ENCODE measurements at places on chromosomes 12 and 14.

GRCh38 chr14:52266782-52267181 is 716 bp upstream of the PTGDR start:
- no peak for DNase-seq

- DNase-seq = no peak
These were observed 40.4 kb upstream of the GTF2A1 start for GRCh38 chr14:81261176-81261575.

GRCh38 chr14:21070610-21071224 is 613 bp downstream of the ARHGEF40 start:
- peak; percentile 50 for DNase-seq

- no peak for DNase-seq
These were observed 3.3 kb downstream of the TMTC2 start for GRCh38 chr12:82690006-82690405.

GRCh38 chr12:5650281-5650680 is 218.4 kb downstream of the NTF3 start:
- no peak for DNase-seq

GRCh38 chr14:91985008-91985407 is 37.5 kb upstream of the FBLN5 start:
- no peak for DNase-seq

- no peak for DNase-seq
These were observed 1352.7 kb upstream of the TMEM132C start for GRCh38 chr12:126914170-126914793.

DNA sequence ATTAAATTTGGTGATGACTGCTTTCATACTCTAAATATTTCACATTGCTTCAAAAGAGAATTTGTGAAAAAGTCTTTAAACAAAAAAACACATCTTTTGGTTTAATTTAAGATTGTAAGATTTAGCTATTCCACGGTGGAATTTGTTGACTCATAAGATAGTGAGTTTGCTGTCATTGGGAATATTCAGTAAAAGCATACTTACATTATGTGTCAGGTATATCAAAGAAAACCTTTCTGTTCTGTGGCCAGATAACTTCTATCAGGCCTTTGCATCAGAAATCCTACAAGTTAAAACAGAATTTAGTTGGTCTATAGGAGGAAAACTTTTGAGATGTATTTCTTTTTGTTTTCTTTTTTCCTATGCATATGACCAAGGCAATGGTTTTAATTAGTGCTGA is 148.8 kb upstream of the E2F7 start:
- no peak for DNase-seq

DNA sequence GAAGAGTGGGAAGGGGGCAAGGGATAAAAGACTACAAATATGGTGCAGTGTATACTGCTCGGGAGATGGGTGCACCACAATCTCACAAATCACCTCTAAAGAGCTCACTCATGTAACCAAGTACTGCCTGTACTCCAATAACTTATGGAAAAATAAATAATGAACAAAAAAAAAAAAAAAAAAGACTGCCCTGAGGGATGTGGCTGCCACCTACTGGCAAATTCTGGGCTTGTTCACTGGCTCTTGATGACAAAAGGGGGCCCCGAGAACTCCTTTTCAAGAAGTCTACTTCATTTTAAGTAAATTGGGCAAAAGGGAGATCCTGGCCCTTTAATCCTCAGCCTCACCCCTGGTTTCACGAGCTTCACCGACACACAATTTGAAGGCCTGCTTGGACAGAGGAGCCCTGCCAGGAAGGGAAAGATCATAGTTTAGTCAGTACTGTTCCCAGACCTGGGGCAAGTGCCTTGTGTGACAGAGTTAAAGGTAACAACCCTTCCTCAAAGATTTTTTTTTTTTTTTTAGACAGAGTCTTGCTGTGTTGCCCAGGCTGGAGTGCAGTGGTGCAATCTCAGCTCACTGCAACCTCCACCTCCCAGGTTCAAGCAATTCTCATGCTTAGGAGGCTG is 26.1 kb upstream of the STAC3 start:
- no peak for DNase-seq

GRCh38 chr14:102829016-102829548 is 51.8 kb downstream of the TRAF3 start:
- DNase-seq = no peak

GRCh38 chr12:69523433-69524330 is 53.5 kb downstream of the FRS2 start:
- no peak for DNase-seq

GRCh38 chr14:61927060-61927459 is 164.8 kb downstream of the SNAPC1 start:
- no peak for DNase-seq

GRCh38 chr12:28933864-28934527 is 215.1 kb upstream of the FAR2 start:
- DNase-seq = no peak

DNA sequence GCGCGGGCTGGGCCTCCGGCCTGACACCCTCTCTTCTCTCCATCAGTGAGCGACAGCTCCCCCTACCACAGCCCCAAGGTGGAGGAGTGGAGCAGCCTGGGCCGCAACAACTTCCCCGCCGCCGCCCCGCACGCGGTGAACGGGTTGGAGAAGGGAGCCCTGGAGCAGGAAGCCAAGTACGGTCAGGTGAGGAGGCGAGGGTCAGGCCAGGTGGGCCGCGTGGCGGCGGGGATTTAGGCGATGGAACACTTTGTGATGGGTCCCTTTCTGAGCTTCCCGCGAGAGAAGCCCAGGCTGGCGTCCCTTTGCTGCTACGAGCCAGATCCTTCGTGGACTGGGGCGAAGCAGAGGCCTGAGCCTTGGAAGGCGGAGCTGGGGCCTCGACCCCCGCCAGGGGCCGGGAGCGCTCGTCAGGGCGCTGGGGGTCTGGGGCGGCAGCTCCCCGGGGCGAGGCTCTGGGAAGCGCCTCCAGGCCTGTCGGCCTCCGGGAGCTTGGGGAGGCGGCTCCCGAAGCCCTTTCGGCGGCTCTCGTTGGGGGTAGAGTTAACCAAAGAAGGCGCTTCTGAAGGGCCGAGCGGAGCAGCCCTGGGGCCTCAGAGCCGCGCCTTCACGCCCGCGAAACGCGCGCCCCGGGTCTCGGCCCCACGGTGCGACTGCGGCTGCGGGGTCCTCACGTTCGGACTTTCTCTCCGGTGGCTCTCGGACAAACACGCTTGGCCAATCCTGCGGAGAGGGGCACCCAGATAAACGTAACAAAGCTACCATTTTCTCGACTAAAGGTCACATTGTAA is 5.0 kb downstream of the PAX9 start:
- peak; percentile 10 for DNase-seq

GRCh38 chr14:77615361-77616132 is 890 bp downstream of the SPTLC2 start:
- no peak for DNase-seq

GRCh38 chr12:31526158-31526546 is 64.8 kb downstream of the DENND5B start:
- DNase-seq = no peak

DNA sequence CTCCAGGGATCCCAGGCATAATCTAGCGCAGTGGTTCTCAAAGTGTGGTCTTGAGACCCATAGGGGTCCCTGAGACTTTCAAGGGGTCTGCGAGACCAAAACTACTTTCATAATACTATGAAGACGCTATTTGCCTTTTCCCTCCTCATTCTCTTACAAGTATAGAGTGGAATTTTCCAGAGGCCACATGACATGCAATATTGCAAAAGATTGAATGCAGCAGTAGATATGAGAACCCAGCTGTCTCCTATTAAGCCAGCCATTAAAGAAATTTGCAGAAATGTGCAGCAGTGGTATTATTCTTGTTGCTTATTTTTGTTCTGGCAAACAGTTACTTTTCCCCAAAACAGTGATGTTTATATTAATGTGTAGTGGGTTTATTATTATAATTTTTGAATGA is 62.8 kb downstream of the VWF start:
- no peak for DNase-seq

GRCh38 chr14:105358140-105358846 is 40.0 kb upstream of the TEX22 start:
- DNase-seq = no peak

GRCh38 chr12:25494926-25495325 is 58.2 kb downstream of the LMNTD1 start:
- DNase-seq = no peak

- DNase-seq = no peak
These were observed 88.5 kb upstream of the SLC38A4 start for GRCh38 chr12:46914336-46914735.

- no peak for DNase-seq
These were observed 9.2 kb downstream of the CABP1 start for GRCh38 chr12:120649442-120650232.

DNA sequence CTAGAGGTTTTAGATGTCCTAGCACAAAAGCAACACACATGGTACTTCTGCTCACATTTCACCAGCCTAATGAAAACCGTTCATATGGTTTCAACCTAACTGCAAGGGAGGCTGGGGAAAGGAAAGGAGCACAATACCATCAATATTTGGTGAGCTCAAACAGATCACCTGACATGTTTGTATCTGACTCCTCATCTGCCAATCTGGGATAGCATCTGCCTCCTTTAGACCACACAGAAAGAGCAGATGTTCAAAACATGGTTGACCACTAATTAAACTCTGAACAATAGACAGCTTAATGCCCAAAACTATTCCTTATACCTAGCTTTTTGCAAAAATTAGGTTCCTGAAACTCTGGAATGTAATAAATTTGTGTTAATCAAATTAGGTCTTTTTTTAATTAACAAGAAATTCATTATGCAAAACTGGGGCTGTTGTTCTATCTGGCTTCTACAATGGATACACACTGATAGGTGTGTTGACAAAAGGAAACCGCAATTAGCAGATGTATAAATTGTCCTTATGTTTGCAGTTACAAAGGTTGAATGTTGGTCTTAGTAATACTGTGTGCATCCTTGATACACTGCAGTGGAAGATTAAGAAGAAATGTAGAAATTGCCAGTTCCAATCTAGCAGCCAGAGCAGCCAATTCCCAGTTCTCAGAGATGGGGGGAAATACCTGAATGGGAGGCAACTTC is 89.3 kb downstream of the DUSP6 start:
- no peak for DNase-seq

DNA sequence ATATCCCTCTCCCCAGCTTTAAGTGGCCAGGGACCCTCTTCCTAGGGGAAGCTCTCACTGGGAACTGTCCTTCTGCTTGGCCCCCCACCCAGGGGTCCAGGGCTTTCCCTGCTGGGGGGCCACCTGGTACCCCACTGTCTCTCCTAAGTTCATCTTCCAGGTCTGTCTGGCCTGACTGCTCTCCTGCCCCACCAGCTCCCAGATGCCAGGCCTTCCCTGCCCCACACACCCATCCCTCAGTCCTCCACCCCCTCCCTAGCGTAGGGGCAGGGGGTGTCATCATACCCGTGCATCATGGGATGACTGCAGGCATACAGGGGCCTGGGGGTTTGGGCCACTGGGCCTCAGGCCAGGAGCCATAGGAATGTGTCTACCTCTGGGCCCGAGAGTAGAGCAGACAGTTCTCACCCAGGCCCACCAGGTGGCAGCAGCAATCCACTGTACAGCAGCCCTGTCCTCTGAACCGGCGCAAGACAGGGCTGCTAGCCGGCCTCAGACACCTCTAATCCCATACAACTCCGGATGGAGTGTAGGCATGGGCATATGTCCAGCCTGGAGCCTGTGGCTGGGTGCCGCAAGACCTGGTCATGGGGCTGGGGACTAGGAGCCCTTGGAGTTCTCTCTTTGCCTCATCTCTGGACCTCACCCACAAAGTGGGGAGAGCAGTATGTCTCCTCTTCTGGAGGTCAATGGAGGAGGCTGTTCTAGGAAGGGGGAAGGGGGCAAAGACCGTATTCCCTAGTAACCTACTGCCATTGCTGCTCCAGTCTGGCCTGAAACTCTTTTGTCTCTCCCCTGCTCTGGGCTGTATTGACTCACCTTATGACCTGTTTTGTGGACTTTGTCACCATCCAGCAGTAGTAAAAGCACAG is 10.0 kb upstream of the SMARCD1 start:
- peak; percentile 89 for DNase-seq

GRCh38 chr14:68458840-68459469 is 333.9 kb downstream of the ZFP36L1 start:
- no peak for DNase-seq

GRCh38 chr12:5808981-5809380 is 136.1 kb downstream of the ANO2 start:
- no peak for DNase-seq

DNA sequence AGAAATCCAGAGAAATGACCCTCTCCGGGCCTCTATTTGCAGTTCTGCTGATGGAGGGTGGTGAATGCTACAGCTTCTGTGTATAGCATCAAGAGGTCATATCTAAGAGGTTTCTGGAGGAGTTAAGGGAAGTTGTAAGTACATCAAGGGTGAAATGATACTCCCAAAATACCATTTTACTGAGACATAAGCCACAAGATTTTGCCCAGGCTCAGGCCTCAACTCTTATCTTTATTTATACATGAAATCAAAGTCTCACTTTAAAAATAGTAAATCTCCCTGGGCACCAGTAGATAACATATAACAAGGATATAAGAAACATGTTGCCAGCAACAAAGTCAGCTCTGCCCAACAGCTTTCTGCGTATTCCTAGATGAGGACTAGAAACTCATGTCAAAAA is 40.4 kb downstream of the NIN start:
- DNase-seq = no peak

- no peak for DNase-seq
These were observed 1314.6 kb downstream of the TMEM121 start for GRCh38 chr14:106840991-106841390.

GRCh38 chr12:7017870-7018349 is 366 bp downstream of the LPCAT3 start:
- DNase-seq = no peak

- no peak for DNase-seq
These were observed 434.1 kb downstream of the NOVA1 start for GRCh38 chr14:26163761-26164160.

- peak; percentile 56 for DNase-seq
These were observed 55.2 kb downstream of the FOS start for GRCh38 chr14:75333606-75334548.

GRCh38 chr12:104672501-104673265 is 215.9 kb downstream of the CHST11 start:
- DNase-seq = no peak

DNA sequence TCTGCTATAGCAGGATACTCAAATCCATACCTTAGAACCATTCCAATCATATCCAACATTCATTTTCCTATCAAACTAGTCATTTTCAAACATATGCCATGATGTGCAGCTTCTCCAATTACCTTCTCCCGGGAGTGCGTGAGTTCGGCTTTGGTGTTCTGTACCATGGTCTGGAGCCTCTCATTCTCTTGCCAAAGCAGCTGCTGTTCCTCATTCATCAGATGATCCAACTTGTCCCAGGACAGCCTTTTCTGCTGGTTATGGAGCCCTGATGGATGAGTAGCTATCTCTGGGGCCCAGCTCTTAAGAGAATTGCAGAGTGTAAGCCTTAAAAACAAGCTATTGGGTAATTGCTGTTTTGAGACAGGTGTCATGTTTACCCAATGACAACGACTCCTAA is 71.1 kb upstream of the SAV1 start:
- no peak for DNase-seq

- no peak for DNase-seq
These were observed 77.5 kb downstream of the TGFB3 start for GRCh38 chr14:75904311-75904710.

GRCh38 chr14:101628975-101629374 is 67.7 kb downstream of the DIO3 start:
- DNase-seq = no peak

All from GM10248 (cell line).